ENCODE measurements at places on chromosomes 6 and 20. TPM values are rescaled to one million over a fixed set of nuclear protein-coding genes. Genes with fewer than 3 reads are reported as not detected.

Gene XKR7
- total RNA-seq = not detected

Gene CRISP2
- not detected for total RNA-seq

Gene KIFC1
- total RNA-seq = 103 TPM

Gene WFDC12
- total RNA-seq = not detected

Gene TRIM10
- total RNA-seq = 0.38 TPM

Gene FAM217A
- not detected for total RNA-seq

Gene ADTRP
- 26.1 TPM for total RNA-seq

Gene CTCFL
- total RNA-seq = not detected

Gene FNDC1
- not detected for total RNA-seq

Gene KHDRBS2
- total RNA-seq = not detected

Gene DUSP15
- not detected for total RNA-seq

Gene MTFR2
- total RNA-seq = 24.2 TPM

Gene POM121L2
- total RNA-seq = not detected

Gene GRM1
- not detected for total RNA-seq

Gene BHLHE23
- not detected for total RNA-seq

Gene C2
- 1.0 TPM for total RNA-seq

Gene PERP
- 8.8 TPM for total RNA-seq

Gene FAM162B
- total RNA-seq = not detected

Gene MAS1
- total RNA-seq = not detected

Gene TSHZ2
- total RNA-seq = 36.0 TPM

Gene ADGRG6
- 0.12 TPM for total RNA-seq

Gene CD83
- 23.0 TPM for total RNA-seq

Gene MACROD2
- not detected for total RNA-seq

Gene HLA-DOB
- total RNA-seq = 1.7 TPM

Gene TFAP2B
- total RNA-seq = not detected

Gene OR2B6
- total RNA-seq = not detected

Gene TMEM74B
- 0.63 TPM for total RNA-seq

Gene B3GALT4
- total RNA-seq = 5.9 TPM

Gene TRAPPC3L
- not detected for total RNA-seq

Gene SEMG1
- not detected for total RNA-seq

Gene CBLN4
- not detected for total RNA-seq

Gene PI3
- total RNA-seq = not detected

Gene GRIK2
- total RNA-seq = not detected

Gene SNAI1
- 0.27 TPM for total RNA-seq

Gene RFX6
- total RNA-seq = not detected

Gene SIRPA
- not detected for total RNA-seq

Gene SMPDL3A
- total RNA-seq = 0.21 TPM

Gene SLC17A3
- total RNA-seq = not detected

Gene GPSM3
- total RNA-seq = 117 TPM

Gene PPP1R14C
- 0.36 TPM for total RNA-seq

Gene NRM
- total RNA-seq = 32.7 TPM

Gene DLL1
- total RNA-seq = 0.41 TPM

Gene ERMARD
- 24.6 TPM for total RNA-seq
